ENCODE measurements at places on chromosomes 7 and 10.

GRCh38 chr7:45293295-45293942 lies 135.8 kb downstream of the RAMP3 start:
- DNase-seq, result no peak

- DNase-seq, result no peak
These were observed 267.2 kb downstream of the POM121L12 start for GRCh38 chr7:53302496-53303246.

GRCh38 chr10:79234391-79235315 lies 112.6 kb upstream of the PPIF start:
- no peak for DNase-seq

- DNase-seq, result no peak
These were observed 1.8 kb downstream of the PGAM2 start for GRCh38 chr7:44063547-44063893.

DNA sequence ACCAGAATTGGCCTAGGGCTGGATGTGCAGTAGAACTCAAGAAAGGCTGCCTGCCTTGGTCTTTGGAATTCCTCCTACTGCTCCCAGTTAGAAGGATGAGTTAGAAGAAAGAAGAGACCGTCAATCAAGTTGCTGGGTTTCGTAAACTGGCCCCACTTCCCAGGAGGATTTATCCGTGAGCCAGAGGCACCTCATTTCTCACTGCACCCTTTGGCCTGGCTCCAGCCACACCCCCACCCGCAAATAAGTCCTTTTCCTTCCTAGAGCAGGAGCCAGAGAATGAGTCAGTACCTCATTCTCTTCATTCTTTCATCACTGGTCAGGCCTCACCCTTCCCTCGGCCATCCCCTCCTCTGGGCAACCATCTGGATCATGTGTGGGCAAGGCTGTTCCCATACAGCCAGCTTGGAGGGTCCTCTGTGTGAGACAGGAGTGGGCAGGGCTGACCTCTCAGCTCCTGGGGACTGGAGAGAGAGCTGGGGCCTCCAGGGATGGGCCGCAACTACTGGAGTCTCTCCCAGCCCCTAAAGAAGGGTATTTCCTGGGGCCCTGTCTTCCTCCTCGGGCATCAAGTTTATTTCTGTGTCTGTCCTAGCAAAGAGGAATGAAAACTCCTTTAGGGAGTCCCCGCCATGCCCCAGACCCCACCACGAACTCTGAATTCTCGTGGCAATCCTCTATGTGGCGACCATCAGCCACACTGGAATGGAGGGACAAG lies 87.2 kb upstream of the DUSP5 start:
- no peak for DNase-seq

DNA sequence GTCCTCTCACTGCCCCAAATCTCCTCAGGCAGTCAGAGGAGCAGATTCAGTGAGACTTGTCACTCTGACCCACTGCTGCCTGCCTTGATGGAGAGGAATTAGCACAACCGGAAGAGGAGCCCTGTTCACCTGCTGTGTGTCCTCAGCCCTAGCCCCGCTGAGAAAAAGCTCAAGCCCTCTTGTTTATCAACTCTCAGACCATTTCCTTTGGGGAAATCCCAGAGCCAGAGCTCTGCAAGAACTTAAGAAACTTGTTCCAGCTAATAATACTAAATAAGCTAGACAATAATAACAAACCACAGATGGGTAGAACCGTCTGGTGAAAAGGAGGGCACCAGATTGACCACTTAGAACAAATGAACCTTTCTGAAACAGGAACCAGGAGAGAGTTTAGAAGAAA lies 37.7 kb upstream of the ITGB1 start:
- no peak for DNase-seq

DNA sequence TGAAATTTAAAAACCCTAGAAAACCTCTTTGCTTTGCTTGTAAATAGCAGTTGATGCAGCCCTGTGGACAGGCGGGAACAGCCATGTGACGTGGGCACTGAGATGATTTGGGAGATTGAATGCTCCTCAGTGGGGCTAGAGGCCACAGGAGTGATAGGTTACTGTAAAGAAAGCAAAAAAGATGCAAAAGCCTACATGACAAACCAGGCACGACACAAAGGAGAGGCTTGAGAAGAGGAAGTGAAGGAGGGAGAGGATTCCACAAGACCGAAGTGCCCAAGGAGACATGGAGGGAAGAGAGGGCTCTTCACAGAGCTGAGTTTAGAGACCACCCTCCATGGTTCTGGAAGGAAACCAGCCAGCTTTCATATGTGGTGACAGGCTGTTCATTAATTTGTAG lies 25.7 kb downstream of the IKZF1 start:
- no peak for DNase-seq

DNA sequence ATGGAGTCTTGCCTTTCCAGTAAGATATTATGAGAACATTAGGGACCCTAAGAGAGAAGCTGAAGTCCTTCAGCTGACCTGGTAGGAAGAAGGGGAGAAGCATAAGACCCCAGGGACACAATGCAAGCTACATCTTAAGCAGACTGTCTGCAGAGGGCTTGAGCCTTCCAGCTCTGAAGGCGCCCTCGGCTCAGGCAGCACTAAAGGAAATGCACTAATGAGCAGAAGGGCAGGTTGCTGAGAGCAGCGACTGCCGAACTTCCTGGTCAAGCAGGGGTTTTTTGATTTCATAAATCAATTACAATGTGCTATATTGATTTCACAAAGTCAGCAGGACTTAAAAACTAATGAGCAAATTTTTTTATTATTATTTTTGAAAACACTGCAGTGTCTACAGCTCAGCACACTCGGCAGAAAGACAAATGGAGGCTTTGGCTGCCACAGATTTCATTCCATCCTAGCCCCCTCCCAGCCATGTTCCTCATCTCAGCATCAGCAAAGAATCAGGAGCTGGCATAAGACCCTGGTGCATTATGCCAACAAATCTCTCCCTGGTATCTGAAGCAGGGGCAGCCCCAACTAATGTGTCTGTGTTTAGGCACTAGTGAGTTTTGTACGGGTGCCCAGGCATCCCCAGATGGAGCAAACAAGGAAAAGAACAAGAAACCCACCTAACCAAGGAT lies 57.1 kb downstream of the LRRTM3 start:
- no peak for DNase-seq

GRCh38 chr7:130292682-130293257 lies at the start of gene CPA4:
Gene CPA4, plus strand, starts transcription at chr7:130293161. Its CDS starts 20 bp downstream, at chr7:130293181.
- no peak for DNase-seq

DNA sequence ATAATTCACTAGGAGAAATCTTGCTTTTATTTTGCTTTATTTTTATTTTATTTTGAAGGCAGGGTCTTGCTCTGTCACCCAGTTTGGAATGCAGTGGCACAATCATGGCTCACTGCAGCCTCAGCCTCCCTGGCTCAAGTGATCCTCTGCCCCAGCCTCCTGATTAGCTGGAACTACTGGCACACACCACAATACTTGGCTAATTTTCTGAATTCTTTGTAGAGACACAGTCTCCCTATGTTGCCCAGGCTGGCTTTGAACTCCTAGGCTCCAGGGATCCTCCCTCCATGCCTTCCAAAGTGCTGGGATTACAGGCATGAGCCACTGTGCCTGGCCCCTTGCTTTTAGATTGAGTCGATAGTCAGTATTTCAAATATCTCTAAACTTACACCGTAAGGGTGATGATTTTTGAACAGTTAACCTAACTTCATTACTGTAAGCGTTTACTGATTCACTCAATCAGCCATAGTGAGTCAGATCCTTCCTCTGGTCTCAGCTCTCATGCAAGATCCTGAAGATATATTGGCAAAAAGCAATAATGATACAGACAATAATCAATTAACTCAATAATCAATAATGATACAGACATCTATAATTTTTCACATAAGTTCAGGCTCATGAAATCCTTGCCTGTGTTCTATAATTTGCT lies 239.5 kb downstream of the KIAA1217 start:
- no peak for DNase-seq

- no peak for DNase-seq
These were observed 376.4 kb downstream of the TCERG1L start for GRCh38 chr10:130935128-130935439.

- DNase-seq, result no peak
These were observed 53.9 kb upstream of the HABP2 start for GRCh38 chr10:113498997-113499396.

DNA sequence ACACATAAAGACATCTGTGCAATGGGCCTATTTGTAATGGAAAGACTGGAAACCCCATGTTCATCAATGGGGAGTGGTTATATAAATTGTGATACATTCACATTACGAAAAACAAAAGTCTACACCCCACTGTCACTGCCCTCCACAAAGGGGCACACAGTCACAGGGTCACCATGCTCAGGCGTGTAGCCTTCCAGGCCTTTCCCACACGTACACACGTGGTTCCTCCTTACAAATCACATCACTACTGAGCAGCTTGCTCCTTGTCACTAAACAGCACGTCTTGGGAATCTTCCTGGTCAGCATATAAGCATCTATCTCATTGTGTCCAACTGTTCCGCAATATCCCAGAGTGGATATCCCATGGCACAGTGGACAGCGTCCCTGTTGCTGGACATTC lies 163.1 kb downstream of the SLIT1 start:
- DNase-seq, result no peak

DNA sequence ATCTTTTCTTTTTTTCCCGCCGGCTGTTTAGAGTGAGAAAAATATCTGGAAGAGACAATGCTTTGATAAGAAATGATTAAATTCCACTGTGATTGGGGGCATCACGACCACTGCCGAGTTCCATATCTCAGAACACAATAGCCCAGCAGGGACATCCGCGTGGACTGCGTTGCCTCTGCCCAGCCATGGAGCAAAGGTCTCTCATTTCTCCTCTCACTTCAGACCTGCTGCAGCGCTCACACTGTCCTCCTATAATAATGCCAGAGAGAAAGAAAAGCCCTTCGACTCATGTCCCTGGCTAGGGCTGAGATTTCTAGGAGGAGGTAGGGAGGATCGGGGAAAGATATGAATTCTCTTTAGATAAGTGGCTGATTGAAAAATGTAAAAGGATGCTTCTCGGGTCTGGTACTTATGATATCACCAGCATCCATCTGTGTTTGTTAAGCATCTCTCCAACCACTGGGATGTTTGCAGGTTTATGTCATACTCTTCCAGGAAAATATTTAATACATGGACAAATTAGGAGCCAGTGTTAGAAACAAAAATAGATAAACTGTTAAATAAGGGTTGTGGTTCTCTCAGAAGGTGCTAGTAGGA lies 472.9 kb upstream of the AKR1E2 start:
- DNase-seq, result no peak

DNA sequence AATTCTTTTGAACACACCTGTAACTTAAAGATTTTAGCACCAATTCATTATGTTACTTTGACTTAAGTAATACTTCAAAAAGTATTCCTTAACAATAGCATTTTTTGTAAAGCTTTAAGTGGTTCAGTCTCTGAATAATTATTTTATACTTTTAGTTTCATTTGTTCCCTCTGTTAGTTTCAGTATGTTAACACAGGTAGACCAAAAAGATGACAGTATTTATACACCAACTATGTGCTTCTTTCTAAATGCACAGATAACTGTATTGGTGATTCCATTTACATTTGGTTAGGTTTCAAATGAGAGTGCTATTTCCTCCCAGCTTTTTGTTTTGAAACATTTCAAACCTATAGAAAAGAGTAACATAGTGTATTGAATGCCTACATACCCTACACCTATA lies 14.0 kb downstream of the RALA start:
- DNase-seq, result no peak

- DNase-seq, result no peak
These were observed 107.7 kb upstream of the ANK3 start for GRCh38 chr10:60497364-60497763.

DNA sequence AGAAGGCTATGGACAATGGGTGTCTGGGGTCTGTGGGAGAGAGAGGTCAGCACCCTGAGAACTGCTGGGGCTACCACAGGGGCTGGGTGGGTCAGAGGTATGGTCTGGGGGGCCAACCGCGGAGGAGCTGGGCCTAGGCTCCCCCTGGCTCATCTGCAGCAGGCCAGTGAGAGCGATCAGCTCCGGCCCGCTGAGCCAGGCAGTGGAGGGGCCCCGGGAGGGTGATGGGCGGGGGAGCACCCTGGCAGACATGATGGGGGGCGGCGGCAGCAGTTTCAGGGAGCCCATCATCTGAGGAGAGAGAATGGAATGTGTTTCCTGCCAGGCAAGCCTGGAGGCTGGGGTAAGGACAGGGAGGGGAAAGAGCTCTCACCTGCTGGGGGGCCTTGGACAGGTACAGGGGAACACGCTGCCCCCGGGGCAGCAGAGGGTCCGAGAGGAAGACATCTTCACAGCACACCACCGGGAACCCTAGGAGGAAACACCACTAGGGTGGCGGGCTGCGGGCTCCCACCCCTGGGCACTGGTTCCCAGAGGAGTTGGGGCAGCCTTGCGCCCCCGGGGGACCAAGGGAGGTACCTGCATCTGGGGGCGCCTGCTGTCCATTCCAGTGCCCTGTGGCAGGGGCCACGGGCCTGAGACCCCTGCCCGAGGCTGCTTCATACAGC lies 1.3 kb downstream of the SAP25 start:
- DNase-seq, result no peak

DNA sequence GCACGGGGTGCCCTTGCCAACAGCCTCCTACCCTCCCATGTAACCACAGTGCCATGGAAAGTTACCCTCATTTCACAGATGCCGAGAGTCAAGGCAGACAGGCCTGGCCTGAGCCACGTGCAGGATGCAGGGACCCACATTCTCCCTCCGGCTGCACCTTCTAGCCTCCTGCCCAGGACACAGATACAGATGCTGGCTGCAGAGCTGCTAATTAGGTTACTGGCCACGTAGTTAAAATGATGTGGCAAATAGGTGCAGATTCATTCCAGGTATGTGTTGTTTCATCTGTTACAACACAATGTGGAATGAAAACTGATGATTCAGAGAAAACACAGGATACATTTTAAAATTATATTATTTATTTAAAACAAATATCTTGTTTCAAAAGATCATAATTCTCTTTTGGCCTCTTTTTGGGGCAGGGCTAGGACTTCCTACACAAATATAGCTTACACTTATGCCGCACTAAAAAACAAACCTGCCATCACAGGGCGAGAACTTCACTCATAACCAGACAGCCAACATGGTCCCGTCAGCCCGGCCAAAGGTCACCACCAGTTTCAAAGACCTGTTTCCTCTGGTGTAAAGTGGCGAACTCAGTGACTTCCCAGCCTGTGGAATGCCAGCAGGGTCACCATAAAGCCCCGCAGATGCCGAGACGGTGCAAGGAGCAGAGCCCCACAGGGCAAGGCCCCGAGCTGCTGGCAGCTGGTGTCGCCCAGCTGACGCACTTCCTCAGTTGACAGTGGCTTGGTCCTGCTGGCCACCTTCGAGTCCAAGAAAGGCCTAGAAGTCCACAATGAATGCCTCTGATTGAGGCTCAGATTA lies 83.5 kb downstream of the TNS3 start:
- no peak for DNase-seq

GRCh38 chr10:865257-865656 lies 66.2 kb downstream of the LARP4B start:
- DNase-seq, result no peak
